Osteoblast (primary cell): ENCODE measurements at places on chromosomes 2 and 18. TPM values are rescaled to one million over a fixed set of nuclear protein-coding genes. Genes with fewer than 3 reads are reported as not detected.
A peak's percentile ranks its signal among the peaks of the same experiment; 100 is the strongest.

AQP12A gene
- not detected in 2 replicates for total RNA-seq

CCDC102B gene
- 8.8 and 9.4 TPM in 2 replicates for total RNA-seq

GRCh38 chr18:49052891-49053644 is 102.3 kb upstream of the SMAD7 start:
- H3K27me3 ChIP-seq: no peaks in the 10 kb centered on the region
- peak overlapping the region; percentile 97 for H3K27ac ChIP-seq
- peaks cover 57% of the 10 kb centered on the region for H3K4me1 ChIP-seq

DNA sequence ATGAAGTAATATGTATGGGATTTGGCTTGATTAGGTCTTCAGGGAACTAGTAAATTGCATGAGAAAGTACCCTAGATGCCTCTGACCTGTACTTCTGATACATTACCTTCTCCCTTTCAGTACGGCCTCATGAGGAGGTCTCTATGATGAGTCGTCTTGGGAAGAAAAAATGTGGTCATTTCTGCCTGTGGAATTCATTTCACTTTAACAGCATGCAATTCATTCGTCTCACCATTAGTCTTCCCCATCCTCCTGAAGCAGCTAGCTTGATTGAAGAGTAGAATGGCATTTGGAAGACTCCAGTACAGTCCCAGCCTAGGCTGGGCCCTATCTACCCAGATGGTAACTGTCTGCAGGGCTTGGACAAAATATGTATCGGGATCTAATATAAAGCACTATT is 52.2 kb downstream of the TMX3 start:
- no peak overlapping the region for H3K27ac ChIP-seq
- H3K36me3 ChIP-seq: no peaks in the 10 kb centered on the region
- no peaks in the 10 kb centered on the region for H3K27me3 ChIP-seq
- peaks cover 7% of the 10 kb centered on the region for H3K4me1 ChIP-seq

GPR45 gene
- not detected in 2 replicates for total RNA-seq

- H3K4me3 ChIP-seq: peak overlapping the region; percentile 64
- H3K27me3 ChIP-seq: no peaks in the 10 kb centered on the region
- peak overlapping the region; percentile 54 for H3K27ac ChIP-seq
- peaks cover 18% of the 10 kb centered on the region for H3K4me1 ChIP-seq
- H3K36me3 ChIP-seq: no peaks in the 10 kb centered on the region
Observed at GRCh38 chr18:62715759-62716615, 646 bp downstream of the PHLPP1 start.

DNA sequence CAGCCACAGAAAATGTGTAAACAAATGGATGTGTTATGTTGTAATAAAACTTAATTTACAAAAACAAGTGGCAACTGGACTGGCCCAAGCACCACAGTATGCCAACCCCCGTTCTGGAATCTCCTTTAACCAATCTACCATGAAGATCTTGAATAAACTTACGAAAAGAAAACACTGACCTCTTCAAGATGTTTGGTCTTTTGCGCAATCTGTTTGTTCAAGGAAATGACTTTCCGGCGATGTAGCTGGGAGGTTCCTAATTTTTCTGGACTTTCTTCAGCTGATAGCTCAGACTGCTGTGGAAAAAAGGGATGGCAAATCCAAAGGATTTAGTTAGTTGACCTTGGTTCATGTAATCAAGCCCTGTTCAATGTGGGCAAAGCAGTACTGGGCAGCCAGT is 55.7 kb downstream of the CCDC93 start:
- no peaks in the 10 kb centered on the region for H3K27me3 ChIP-seq
- peaks cover 41% of the 10 kb centered on the region for H3K4me1 ChIP-seq

CNDP1 gene
- total RNA-seq: not detected in 2 replicates

DNA sequence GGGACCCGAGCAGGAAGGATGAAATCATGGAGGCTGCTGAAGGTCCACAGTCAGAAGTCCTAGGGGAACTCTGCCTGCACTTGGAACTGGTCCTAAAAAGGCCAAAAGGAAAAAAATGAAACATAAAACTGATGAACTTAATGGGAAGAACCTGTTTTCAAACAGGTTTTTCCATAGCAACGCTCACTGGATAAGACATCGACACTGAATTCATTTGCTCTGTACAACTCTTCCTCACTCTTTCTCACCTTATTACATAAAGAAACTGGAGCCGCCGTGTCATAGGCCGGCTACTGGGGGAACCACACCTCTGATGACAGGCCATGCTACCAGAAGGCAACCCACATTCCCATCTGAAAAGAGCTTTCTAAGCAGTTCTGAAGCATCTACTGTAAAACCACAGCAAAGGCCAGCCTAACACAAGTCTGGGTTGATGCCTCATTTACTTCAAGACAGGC is 83.6 kb downstream of the FARSB start:
- H3K36me3 ChIP-seq: peaks cover 10% of the 10 kb centered on the region
- peaks cover 43% of the 10 kb centered on the region for H3K4me1 ChIP-seq
- DNase-seq: no peak
- H3K27ac ChIP-seq: peak overlapping the region; percentile 50

REG3A gene
- total RNA-seq: not detected in 2 replicates

SULT6B1 gene
- total RNA-seq: not detected in 2 replicates

GRCh38 chr2:215881582-215881981 is 131.8 kb downstream of the MREG start:
- H3K4me1 ChIP-seq: peaks cover 49% of the 10 kb centered on the region
- H3K4me3 ChIP-seq: no peak overlapping the region
- H3K27ac ChIP-seq: peak overlapping the region; percentile 35

DNA sequence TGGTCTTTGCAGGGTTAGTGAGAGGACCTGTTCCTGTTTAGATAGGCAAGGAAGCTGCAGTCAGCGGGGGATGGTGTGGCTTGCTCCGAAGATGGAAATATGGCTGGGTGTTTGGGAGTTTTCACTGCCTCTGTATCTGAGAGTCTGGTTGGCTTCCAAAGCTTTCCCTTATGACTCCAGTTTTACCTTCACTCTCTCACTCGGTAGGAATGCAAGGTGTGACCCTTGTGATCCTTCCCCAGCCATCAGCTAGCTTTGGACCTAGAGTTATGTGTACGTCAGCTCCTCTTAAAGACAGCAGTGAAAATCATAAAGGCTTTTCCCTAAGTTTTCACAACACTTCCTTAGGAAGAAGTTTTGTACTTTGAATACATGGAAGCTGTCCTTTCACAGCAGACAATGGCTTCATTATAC is 35.5 kb upstream of the TMEM87B start:
- no peaks in the 10 kb centered on the region for H3K36me3 ChIP-seq
- peaks cover 34% of the 10 kb centered on the region for H3K27me3 ChIP-seq
- no peaks in the 10 kb centered on the region for H3K4me1 ChIP-seq
- no peak overlapping the region for H3K27ac ChIP-seq

LIMS3 gene
- total RNA-seq: 3.2 and 7.2 TPM in 2 replicates

DNA sequence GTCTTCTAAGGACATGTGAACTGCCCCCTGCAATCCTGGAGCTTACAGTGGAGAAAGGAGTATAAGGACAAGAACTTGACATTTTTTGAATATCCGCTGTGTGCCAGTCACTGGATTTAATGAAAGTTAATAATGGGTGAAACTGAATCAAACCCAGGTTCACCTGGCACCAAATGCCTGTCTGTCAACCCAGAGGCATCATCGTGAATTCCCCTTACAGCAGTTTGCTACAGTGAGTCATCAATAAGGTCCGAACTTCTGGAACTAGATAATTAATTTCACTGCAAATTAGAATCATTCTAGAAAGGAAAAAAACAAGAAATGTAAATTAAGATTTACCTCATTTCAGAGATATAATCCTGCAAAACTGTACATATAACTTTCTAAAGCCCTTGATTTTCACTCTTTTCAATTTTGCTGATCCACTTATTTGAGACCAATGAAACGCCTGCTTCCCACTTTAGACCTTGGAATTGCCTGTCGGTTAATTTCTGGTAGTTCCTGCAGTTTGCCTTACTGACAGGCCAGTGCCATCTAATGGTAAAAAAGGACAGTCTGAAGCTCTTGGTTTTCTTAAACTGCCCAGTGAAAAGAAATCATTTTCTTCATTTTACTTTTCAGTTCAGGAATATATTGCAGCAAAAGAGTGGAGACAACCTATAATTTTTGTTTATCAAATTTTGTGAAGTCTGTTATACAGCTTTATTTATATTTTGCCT is 8.2 kb downstream of the DSG2 start:
- H3K27ac ChIP-seq: no peak overlapping the region
- no peak for DNase-seq
- no peaks in the 10 kb centered on the region for H3K27me3 ChIP-seq

GRCh38 chr2:163351143-163351542 is 384.7 kb downstream of the FIGN start:
- no peak for DNase-seq
- H3K4me3 ChIP-seq: no peak overlapping the region
- H3K27ac ChIP-seq: no peak overlapping the region
- peaks cover 24% of the 10 kb centered on the region for H3K4me1 ChIP-seq

BOLL gene
- not detected in 2 replicates for total RNA-seq

DNA sequence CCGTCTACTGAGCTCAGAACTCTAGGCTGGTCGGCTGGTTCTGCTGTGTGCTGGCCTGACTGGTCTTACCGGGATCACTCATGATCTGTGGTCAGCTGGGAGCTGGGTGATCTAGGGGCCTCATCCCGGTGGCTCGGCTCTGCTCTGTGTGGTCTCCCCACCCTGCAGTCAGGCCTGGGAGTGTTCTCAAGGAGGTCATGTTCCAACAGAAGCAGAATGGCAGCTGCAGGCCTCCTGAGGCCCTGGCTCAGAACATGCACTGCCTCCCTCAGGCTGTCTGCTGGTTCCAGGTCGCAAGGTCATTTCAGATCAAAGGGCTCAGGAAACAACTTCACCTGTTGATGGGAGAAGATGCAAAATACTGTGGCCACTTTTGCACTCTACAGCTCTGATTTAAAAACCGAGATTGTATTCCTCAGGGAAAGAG is 81.1 kb upstream of the RFX8 start:
- no peak overlapping the region for H3K4me3 ChIP-seq
- DNase-seq: no peak
- H3K4me1 ChIP-seq: peaks cover 14% of the 10 kb centered on the region
- H3K27me3 ChIP-seq: no peaks in the 10 kb centered on the region
- no peak overlapping the region for H3K27ac ChIP-seq

DNA sequence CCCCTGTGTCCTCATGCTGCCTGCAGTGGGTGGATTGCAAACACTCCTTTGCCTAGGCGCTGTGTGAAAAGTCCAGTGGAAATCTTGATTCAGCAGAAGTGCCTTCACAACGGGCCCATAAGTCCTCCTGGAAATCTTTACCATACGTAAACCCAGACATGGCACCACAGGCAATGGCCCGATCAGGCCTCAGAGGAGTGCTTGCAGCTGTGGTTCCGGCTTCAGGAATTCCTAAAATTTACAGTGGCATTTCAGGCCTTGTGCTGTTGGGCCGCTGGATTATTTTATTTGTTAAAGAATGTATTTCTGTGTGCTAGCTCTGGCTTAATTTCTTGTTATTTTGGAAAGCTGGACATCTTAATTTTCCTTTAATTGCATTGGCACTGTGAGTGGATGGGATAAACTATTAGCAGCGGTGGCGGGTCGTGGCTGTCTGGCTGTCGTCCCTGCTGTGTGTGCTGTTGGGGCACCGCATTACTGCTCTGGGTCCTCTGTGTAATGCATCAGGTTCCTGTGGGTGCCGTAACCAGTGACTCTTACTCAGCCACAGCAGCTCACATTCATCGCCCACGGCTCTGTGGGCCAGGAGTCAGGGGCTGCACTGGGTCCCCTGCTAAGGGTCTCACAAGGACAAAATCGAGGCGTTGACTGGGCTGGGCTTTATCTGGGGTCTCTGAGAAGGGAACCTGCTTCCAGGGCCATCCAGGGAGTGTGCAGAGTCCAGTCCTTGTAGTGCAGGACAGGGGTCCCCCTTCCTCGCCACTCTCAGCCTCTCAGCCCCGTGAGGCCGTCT is 73.1 kb downstream of the RTP5 start:
- no peak overlapping the region for H3K27ac ChIP-seq
- no peaks in the 10 kb centered on the region for H3K4me1 ChIP-seq
- H3K4me3 ChIP-seq: no peak overlapping the region
- peaks cover 6% of the 10 kb centered on the region for H3K27me3 ChIP-seq

EVX2 gene
- under 0.01 TPM in 1 of 2 replicates, not detected in the other for total RNA-seq

C1GALT1C1L gene
- 0.72 and 1.2 TPM in 2 replicates for total RNA-seq

DNA sequence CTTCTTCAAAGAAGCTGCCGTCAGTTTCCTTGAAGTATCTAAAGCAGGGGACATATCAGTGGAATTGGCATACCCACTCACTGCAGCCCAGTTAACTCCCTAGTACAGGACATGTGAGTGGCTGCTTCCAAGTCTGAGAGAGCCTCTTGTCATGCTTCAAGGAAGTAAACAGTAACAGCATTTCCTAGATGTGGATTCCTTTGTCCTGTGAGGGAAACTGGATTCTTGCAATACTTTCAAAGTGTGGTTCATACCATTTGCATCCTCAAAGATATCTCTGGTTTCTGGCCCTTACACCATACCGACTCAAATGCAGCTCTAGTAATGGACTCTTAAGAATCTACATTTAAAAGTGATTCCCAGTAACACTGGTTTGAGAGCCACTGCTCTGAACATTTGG is 87.2 kb downstream of the ESCO1 start:
- H3K36me3 ChIP-seq: peaks cover 2% of the 10 kb centered on the region
- no peak overlapping the region for H3K4me3 ChIP-seq
- H3K27ac ChIP-seq: no peak overlapping the region
- DNase-seq: no peak

GRCh38 chr2:45974762-45975408 is 322.3 kb upstream of the EPAS1 start:
- H3K36me3 ChIP-seq: no peaks in the 10 kb centered on the region
- H3K4me3 ChIP-seq: no peak overlapping the region
- no peak overlapping the region for H3K27ac ChIP-seq
- H3K27me3 ChIP-seq: no peaks in the 10 kb centered on the region
- H3K4me1 ChIP-seq: no peaks in the 10 kb centered on the region
